CD4-positive, alpha-beta T cell treated with Interleukin-2 at 100 ng/mL for 4 hours (primary cell): ENCODE measurements at places on chromosomes 3 and 15.

DNA sequence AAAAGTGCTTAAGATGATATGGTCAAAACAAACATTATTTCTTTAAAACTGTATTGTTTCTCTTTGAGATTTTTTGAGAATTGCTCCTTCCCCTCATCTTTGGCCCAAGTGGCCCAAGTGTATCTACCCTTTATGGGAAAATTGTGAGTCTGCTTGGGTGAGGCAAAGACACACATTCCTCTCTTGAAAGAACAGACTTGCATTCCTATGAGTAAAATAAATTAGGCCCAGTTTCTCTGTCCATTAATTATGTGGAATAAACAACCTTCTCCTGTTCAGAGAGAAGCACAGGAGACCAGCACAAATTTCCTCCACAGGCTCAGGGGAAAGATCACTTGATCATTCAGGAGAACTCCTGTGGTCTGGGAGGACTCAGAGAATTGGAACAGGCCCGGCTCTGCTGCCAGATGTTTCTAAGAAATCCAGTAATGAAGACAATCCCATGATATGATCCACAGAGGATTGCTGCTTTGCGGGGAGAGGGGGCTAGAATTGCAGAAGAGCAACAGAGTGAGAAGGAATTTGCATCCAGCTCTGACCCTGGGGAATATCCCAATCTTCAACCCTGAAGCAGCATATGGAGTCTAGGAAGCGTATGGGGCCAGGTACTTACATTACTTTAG lies 53.8 kb upstream of the BOC start:
- no peak for DNase-seq

DNA sequence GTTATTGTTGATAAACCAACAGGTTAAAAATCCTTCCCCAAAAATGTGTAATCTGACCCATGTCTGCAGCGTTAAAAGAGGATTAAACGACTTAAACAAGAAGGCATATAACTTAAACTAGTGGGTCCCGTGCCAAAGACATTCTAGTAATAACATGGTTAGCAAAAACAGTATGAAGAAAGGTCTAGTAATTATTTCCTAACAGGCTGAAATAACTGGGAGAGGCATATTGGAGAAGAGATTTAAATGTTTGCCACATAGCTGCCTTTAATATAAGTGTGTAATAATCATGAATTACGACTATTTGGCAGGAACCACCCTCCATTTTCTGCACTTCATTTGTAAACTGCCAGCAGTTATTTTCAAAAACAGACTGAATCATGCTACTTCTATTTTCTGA lies 67.7 kb upstream of the CSPG5 start:
- no peak for DNase-seq

DNA sequence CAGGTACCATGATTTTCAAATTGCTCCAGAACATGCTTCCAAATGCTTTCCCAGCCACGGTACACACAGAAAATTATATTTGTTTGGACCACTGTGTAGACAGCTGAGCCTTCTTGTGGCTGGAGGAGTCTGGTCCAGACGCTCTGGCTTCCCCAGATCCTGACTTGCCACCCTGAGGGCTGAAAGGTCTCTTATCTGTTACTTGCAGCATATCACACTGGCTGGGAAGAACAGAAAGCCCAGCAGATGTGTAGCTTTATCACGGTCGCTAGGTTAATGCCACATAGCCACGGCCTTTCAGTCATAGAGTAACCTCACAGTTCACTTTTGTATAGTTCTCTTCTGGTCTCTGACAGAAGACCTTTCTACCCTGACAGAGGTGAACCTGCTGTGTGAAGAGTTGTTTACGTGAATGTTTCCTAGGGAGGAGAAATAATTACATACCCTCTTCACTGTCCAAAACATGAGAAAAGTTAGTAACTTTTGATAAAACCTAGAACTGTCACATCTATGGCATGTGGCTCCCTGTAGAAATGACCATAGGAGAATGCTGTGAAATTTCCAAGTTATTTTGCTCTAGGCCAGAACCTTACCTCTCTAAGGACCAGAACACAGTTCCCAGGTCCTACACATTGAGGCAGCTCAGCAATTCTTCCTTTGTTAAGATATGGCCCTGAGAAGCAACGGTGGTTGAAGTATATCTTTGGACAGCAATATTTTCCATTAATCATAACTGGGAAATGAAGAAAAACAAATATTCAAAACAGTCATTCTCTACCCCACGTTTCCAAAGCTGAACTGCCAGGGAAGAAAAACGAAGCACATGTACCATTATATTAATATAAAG lies 15.8 kb upstream of the STIMATE start:
- DNase-seq, result no peak

- DNase-seq, result no peak
Measured at GRCh38 chr3:39190281-39191025, 1.9 kb downstream of the XIRP1 start.

- DNase-seq, result no peak
Measured at GRCh38 chr3:25610167-25610566, 54.5 kb downstream of the TOP2B start.

GRCh38 chr3:127768346-127769008 lies 53.8 kb downstream of the MGLL start:
- DNase-seq, result no peak
